ENCODE measurements at places on chromosomes 5 and 9.

DNA sequence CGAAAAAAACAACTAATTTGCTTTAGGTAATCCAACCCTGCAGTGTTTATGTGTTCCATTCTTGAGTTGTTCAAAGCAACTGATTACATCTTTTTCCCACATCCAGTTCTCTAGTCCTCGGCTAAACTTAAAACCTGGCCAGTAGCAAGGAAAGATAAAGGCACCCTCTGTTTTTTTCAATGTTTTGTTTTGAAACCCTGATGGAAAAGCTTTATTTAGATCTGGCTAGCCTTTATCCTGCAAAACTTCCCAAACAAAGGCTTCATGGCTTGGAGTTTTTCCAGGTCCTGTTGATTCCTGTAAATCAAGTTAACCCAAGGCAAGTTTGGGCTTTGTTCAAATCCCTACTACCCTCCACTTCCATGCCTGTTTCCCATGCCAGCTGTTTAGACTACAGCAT is 105.1 kb downstream of the CEMIP2 start:
- no peak for DNase-seq

DNA sequence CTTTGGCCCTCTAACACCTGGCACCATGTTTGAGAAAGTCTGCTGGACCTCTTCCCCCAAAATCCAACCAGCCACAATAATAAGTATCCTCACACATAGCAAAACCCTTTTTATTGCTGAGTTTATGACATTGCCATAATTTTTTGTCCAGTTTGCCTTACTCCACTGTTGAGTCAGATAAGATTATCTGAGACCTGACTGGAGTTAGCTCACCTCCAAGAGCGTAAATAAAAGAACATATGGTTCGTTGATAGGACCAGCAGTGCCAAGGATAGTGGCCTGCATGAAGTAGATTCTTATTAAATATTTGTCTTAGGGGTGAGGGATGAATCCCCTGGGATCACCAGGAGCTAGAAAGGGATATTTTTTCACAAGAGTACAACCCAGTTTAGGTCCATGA is 510.6 kb upstream of the MPDZ start:
- DNase-seq, result no peak

DNA sequence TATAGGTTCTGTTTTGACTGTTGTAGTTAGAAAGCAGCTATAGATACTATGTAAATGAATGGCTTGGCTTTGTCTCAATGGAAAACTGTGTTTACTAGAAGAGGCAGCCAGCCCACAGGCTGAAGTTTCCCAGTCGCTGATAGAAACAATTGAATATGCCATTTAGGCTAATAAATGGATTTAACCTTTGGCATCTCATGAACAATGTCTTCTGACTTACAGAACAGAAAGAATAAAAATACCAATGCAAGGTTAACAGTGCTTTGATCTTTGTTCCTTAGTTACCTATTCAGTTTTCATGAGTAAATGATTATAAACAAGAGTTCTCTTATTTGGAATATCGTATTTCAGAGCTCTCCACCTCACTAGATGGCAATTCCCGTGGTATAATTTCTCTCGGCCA is 120.6 kb downstream of the PAM start:
- DNase-seq, result no peak

GRCh38 chr9:1456301-1457024 is 406.3 kb downstream of the DMRT2 start:
- DNase-seq, result no peak

DNA sequence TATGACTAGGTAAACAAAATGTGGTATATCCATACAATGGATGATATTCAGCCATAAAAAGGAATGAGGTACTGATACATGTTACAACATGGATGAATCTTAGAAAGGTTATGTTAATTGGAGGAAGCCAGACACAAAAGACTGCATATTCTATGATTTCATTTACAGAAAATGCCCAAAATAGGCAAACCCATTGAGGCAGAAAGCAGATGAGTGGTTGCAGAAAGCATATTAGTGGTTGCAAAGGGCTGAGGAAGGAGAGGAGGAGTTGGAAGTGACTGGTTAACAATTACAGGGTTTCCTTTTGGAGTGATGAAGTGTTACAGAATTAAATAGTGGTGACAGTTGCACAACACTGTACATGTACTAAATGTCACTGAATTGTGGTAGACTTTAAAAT is 17.7 kb downstream of the PLGRKT start:
- DNase-seq, result no peak

DNA sequence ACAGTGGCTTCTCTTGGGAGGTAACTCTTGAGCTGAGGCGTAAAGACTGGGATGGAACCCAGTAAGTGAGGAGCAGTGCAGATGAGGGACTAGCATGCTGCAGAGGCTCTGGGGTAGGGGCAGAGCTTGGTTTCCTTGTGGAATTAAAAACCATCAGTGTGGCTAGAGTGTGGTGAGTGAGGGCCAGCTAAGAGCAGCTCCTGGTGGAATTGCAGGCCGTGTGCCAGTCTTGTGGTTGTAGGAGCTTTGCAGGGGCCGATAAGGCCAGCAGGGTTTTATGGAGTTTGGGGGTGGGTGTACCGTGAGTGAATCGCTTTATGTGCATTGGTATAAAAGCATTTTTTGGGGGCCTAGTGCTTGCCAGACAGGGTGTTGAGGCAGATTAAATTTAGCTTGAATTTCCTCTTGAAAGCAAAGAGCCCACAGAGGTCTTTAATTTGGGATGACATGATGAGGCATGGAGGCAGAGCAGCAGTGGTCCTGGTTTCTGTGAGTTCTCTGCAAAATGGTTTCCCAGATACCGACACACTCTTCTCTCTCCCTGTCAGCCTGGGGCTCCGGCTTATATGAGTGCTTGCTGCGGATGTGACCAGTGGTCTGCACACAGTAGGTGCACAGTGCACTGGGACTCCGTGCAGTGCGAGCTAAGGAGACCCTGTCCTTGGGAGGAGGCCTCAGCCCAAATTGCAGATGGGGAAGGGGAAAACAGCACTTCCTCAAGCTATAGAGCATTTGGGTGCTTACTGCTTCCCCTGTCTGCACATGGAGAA is 176.4 kb upstream of the PITX1 start:
- no peak for DNase-seq

GRCh38 chr5:5826911-5827310 is 404.4 kb downstream of the ICE1 start:
- no peak for DNase-seq

DNA sequence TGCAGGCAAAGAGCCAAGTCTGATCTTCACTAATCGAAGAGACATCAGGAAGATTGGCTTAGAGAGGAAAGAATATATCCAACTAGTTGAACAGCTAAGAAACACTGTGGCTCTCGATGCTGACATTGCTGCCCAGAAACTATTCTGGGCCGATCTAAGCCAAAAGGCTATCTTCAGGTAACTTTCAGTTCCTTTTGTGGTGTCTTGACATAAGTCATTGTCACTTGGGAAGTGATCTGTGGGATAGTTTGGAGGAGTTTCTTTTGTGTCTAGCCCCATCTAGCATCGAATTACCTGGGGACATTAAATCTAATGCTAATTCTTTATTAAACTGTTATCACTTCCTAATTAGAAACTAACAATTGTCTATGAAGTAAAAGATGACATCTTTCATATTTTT is 24.0 kb downstream of the VLDLR start:
- no peak for DNase-seq

- peak; percentile 11 for DNase-seq
Measured at GRCh38 chr5:180799194-180799593, 3.4 kb downstream of the MGAT1 start.

GRCh38 chr9:124257070-124257843 is 492 bp upstream of the NEK6 start:
- no peak for DNase-seq

DNA sequence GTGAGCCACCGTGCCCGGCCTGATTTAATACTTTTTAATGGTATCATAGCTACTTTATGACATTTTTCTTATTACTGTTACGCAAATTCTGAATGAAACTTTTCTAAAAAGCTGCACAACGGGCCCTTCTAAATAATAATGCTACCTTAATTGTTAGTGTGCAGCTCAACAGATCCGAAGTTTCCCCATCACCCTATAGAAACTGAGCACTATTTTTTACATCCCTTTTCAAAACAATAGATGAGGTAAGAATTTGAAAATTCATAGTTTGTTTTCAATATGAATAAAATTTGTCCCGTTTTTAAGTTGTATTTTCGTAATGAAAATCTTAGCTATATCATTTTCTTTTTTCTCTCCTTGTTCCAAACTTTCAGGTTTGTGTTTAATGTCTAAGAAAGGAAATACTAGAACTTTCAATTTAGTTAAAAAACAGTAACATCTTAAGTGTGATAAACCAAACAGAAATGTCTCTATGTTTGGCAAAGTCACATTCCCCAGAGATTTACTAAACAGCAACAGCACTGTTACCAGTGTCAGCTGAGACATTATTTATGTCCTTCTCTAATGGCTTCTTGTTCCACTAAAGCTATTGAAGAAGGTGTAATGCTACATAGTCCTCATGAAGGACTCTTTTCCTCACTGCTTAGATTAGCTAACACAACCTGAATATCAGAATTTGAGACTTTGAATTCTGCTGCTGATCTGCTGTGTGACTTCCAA is 22.9 kb downstream of the KIF2A start:
- DNase-seq, result no peak

GRCh38 chr9:133807037-133807436 is 68.9 kb upstream of the SARDH start:
- DNase-seq, result no peak

DNA sequence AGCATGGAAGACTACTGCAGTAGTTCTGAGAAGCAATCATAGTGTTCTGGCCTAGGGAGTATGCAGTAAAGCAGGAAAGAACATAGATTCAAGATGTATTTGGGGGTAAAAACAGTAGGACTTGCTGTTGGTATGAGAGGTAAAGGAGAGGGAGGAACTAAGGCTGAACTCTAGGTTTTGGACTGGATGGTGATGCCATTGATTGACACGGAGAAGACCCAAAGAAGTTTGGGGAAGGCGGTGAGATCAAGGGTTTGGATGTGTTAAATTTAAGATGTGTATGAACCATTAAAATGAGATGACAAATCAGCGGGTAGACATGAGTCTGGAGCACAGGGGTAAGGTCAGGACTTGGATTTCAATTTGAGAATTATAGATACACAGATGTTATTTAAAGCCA is 2.0 kb upstream of the CDC37L1 start:
- DNase-seq, result no peak

DNA sequence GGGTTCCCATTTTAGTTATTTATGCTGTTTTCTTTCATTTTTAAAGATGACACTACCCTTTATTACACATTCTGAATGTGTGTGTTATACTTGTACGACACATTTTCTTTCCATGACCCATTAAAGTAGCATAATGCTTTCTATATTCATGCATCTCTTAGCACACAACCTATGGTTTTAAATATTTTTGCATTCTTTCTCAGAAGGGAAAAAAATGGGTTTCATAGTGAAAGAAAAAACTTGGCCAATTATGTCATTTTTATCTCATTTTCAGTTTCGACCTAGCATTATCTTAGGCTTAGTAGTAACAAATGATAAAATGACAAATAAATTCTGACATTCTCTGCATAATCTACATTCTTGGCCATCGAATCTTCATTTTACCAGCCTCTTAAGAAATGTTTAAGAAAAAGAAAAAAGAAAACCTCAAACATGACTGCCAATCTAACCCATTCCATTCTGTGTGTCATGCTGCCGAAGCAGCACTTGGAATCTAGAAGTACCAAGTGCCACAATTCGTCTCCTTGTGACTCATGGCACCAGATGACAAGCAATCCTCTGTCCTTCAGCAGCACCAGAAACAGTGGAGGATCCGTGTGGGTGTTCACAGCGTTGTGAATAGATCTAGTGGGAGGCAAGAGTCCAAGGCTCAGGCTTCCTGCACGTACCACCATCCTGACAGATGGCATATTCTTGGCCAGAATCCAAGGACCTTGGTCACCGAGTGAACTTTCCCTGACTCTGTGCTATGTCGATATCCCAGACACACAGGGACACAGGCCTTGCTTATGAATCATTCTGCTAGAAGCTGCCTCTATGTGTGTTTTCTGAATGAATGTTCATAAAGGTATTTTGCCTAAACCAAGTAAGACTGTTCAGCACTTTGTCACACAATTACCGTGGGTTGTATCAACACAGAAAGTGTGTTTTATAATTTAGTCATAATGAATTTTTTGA is 502.7 kb downstream of the NR2F1-AS1 start:
- no peak for DNase-seq

DNA sequence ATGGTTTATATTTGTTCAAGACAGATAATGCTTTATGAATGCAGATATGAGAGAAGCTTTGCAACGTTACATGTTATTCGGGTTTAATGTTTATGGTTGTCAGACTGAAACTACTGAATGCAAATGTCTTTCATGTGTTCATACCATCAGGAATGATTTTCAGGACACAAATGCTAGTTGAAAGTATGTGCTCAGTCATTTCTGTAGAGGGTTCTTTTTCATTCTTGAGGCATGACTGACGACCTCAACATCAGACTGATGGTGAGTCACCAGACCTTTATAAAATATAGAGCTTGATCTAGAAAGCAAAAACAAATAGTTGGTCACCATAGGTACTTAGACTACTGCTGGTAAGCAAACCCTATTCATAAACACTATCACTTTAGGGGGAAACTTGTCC is 287.3 kb upstream of the NUDT12 start:
- no peak for DNase-seq

DNA sequence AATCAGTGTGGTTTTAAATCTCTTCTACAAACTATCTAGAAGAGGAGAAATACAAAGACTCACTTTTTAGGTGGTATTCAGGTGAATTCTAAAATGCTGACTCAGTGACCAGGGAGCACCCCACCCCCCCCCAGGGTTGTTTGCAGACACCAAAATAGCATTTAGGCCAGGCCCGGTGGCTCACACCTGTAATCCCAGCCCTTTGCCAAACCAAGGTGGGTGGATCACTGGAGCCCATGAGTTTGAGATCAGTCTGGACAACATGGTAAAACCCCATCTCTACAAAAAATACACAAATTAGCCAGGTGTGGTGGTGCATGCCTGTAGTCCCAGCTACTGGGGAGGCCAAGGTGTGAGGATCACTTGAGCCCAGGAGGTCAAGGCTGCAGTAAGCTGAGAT is 119.0 kb upstream of the LMX1B start:
- no peak for DNase-seq

- DNase-seq, result no peak
Measured at GRCh38 chr9:36416890-36417289, 16.8 kb upstream of the RNF38 start.

- no peak for DNase-seq
Measured at GRCh38 chr5:68418201-68418600, 202.6 kb downstream of the PIK3R1 start.

- DNase-seq, result no peak
Measured at GRCh38 chr9:129164246-129164930, 13.7 kb downstream of the IER5L start.

DNA sequence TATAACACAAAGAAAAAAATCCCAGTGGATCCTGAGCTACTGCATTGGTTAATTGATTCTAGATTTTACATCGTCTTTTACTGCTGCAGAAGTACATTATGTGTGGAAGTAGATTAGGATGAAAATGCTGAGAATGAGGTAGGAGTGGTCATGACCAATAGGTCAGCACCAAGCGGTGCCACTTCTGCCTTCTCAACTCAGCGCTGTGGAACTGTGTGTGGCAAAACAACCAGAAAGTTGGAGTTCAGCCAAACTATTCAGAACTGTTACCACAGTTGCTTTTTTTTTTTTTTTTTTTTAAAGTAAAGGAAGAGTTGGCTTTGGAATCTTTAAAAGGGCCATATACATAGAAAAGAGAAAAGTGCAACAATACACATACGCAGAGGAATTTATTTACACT is 24.2 kb downstream of the POU5F2 start:
- DNase-seq, result no peak

All from NCI-H187 (cell line).